Activated gamma-delta T cell treated with Interleukin-2 at 50 U/mL for 16 hours (primary cell): ENCODE measurements at places on chromosomes 13 and 19.

GRCh38 chr19:19740755-19741154 is 7.8 kb upstream of the ZNF14 start:
- no peak for DNase-seq

DNA sequence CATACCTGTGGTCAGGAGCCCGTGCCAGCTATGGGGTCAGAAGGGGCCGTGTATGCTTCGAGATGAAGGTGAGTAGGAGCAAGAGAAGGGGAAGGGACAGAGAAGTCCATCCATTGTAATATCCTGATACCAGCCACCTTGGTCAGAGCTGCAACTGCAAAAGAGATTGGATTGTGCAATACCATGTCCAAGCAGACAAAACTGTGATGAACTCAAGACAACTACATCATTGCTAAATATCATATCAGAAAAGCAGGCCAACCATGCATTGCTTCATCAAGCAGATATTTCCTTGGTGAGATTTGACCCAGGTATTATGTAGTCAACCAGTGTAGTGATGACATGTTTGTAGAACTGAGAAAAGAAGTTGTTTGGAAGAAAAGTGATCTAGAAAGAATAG is 12.1 kb downstream of the HNRNPUL1 start:
- DNase-seq, result no peak

- DNase-seq, result no peak
These were observed 354.1 kb downstream of the RFC3 start for GRCh38 chr13:34172048-34172447.

DNA sequence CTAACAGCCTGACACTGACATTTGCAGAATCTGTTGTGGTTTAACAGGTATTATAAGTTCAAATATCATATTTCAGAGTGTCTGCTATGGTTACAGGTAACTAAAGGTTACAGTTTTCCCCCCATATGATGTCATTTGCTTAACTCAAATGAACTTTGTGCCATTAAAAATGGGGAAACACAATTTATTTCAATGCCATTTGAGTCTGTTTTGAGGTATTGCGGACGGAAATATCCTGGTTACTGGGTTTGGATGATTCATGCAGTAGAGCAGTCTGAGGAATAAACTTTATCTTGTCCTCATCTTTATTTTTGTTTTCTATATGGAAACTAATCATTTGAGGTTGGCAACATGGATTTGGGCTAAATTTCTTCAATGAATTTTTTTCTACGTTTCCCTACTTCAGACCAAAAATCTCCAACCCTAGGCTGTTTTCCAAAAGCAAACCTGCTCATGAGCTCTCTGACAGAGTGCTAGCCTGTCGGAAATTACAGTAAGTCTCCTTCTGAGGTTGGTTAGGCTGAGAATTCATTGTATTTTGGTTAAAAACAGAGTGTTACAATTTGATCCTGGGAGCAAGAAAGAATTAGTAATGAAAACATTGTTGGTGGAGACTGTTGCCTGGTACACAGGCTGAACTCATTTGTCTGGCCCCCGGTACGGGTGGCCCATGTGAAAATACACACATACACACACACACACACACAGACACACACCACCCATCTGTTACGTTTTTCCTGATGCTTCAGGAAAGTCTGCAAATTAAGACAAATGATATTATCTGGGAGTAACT is 66.1 kb downstream of the AKAP11 start:
- no peak for DNase-seq

- DNase-seq, result no peak
These were observed 4.5 kb downstream of the MAMSTR start for GRCh38 chr19:48714759-48715675.

GRCh38 chr13:29266261-29266660 is 329.2 kb downstream of the SLC7A1 start:
- no peak for DNase-seq

GRCh38 chr13:71605744-71606143 is 261.3 kb downstream of the DACH1 start:
- no peak for DNase-seq

GRCh38 chr19:4206818-4207484 is 22.4 kb upstream of the EBI3 start:
- DNase-seq, result no peak

GRCh38 chr13:100521851-100522617 is 66.6 kb downstream of the GGACT start:
- DNase-seq, result no peak

DNA sequence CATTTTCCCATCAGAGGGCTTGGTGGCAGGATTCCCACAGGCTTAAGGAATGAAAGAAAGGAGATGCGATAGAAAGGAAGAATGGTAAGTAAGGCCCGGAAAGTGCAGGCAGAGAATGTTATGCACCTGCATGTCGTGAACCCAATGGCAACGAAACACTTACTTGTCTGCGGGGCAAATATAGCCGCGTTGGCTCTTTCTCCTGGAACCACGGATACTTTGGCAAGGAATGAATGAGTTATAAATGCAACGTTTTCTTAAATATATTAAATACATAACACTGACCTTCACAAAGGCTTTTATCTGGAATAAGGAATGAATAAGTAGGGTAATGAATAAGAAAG is 192.1 kb downstream of the KATNAL1 start:
- DNase-seq, result no peak

DNA sequence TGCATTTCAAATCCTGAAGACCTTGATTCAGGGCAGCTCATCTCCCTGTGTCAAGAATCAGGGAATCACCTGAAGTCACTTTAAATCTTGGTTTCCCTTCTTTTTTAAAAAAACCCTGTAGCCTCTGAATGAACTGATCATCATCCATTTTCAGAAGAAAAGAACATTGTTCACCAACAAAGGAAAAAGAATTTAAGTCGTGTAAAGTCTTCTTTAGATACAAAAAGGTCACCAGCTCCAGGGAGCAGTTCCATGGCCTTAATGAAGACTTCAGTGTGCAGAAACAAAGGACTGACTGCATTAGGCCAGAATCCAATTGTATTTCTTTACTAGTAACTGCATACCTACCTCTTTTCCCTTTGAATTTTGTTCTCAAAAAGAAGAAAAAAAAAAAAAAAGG is 245.0 kb downstream of the ABCC4 start:
- no peak for DNase-seq

- DNase-seq, result no peak
These were observed 13.5 kb downstream of the CRYL1 start for GRCh38 chr13:20512042-20512683.

DNA sequence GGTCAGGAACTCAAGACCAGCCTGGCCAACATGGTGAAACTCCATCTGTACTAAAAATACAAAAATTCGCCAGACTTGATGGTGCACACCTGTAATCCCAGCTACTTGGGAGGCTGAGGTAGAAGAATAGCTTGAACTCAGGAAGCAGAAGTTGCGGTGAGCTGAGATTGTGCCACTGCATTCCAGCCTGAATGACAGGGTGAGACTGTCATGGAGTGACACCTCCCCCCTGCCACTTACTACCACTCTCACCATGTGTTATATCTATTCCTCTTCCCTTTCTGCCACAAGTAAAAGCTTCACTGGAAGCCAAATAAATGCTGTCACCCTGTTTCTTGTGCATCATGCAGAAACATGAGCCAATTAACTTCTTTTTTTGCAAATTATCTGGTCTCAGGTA is 10.6 kb upstream of the CEACAM4 start:
- DNase-seq, result no peak

DNA sequence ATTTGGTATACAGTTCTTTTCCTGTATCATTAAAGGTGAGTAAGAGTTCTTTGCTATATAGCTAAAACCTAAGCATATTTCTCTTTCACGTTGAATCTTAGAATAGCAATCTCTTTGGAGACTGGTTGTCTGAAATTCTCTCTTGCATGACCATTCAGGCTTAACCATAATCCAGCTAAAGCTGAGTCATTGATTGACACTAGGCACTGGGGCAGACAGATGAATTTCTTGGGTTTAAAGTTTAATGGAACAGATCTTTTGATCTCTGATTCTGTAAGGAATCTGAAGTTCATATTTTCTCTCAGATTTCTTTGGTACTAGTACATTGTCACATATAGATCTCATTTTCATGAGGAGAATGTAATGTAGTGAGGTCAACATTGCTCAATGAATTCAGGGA is 397.3 kb upstream of the MIR17HG start:
- DNase-seq, result no peak

GRCh38 chr19:33085570-33086128 is 4.7 kb downstream of the GPATCH1 start:
- DNase-seq, result no peak

- peak; percentile 26 for DNase-seq
These were observed 512 bp downstream of the CC2D1A start for GRCh38 chr19:13906521-13906904.

DNA sequence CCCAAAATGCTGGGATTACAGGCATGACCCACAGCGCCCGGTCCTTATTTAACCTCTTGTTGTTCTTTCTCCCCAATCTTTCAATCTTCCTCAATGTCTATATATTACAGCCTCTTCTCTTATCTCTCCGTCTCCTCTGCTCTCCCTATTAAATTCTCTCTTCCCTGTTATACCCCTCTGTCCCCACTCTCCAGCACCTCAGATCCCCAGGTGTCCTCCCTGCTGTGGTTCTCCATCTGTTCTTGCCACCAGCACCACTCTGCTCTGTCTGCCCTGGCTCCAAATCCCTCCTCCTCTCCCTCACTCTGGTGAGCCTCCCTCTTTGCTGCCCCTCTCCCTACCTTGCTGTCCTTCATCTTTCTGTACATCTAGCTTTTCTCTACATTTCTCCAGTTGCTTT is 1.1 kb downstream of the ZNF600 start:
- DNase-seq, result no peak

- no peak for DNase-seq
These were observed 326.7 kb downstream of the SHISA2 start for GRCh38 chr13:25725104-25725503.

DNA sequence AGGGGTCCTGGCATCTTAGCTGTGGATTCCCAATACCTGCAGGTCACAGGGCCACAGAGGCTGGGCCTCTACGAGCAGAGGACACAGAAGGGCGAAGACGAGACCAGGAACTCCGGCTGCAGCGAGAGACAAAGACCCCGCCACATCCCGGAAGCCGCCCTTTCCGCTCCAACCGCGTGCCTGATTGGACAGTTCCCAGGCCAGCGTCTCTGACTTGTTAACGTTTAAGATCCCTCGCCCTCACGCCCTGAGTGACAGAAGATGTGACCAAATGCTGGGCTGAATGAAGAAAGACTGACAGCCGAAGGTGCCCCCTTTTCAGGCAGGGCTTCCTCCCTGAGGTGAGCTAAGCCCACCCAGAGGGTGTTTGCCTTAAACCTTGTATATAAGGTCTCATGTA is at the start of gene ZNF98:
TSS of gene ZNF98 (minus strand) at position 136 of the 400 bp plus-strand sequence. CDS start at position 14, 122 bp downstream.
- no peak for DNase-seq

- peak; percentile 24 for DNase-seq
These were observed 10.6 kb downstream of the FUT6 start for GRCh38 chr19:5828661-5829566.

DNA sequence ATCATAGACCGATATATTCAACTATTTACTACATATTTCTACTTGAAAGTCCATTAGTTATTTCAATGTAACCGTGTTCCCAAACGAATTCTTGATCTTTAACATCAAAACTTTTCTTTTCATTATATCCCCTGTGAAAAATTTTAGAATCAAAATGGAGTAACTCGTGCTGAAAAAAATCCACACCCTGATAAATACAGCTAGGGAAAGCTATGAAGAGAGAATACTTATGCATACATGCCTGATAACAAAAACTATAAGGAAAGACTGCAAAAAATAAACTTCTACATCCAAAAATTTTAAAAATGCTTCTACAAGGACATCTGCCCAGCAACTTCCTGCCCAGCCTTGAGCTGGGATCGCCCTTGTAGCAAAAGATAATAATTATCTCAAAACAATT is 2458.3 kb upstream of the PCDH20 start:
- no peak for DNase-seq

- no peak for DNase-seq
These were observed 37.2 kb upstream of the MATK start for GRCh38 chr19:3823350-3823713.

DNA sequence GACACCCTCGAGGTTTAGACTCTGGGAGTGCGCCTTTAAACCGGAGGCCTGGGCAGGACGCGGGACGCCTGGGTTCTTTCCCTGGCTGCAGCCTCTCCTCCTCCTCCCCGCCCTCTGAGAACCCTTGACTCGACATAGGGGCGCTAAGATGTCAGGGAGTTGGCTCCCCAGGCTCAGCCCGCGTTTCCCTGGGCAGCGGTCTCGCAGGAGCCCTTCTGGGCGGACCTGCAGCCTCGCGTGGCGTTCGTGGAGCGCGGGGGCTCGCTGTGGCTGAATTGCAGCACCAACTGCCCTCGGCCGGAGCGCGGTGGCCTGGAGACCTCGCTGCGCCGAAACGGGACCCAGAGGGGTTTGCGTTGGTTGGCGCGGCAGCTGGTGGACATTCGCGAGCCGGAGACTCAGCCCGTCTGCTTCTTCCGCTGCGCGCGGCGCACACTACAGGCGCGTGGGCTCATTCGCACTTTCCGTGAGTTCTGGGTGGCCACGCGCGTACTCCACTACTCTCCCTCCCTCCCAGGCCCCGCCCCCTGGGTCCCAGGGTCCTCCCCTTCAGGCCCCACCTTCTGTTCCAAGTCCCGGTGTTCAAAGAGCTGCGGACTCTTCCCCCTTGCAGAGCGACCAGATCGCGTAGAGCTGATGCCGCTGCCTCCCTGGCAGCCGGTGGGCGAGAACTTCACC is 1.3 kb downstream of the ICAM5 start:
- DNase-seq, result peak; percentile 47

DNA sequence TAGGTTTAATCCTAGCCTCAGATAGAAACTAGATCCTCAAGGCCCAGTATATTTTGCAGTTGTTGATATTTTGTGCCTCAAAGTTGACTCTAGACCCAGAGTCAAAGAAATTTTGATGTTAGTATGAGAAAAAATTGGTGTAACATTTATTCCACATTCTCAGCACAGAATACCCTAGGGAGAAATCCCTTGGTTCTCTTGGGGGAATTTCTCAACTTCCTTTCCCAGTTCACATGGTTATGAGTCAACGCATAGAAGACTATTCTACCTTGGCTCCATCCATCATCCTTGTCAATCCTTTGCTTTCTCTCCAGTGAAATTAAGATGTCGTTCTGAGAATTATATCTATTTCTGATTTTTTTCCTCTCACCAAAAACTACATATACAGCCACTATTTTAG is 145.3 kb downstream of the POSTN start:
- DNase-seq, result no peak

DNA sequence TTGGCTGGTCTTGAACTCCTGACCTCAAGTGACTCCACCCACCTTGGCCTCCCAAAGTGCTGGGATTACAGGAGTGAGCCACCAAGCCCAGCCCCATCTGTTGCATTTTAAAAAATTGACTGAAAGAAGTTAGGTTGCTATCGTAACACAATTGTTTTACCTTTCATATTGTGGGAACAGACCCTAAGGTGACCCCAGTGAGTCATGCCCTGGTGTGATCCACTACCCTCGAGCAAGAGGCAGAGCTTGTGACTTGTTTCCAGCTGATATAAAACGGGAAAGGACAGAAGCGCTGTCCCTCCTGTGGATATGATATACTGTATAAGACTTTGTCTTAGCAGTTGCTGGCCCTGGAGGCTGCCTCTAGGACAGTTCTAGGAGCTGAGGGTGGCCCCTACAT is 308.6 kb downstream of the HS6ST3 start:
- DNase-seq, result no peak

DNA sequence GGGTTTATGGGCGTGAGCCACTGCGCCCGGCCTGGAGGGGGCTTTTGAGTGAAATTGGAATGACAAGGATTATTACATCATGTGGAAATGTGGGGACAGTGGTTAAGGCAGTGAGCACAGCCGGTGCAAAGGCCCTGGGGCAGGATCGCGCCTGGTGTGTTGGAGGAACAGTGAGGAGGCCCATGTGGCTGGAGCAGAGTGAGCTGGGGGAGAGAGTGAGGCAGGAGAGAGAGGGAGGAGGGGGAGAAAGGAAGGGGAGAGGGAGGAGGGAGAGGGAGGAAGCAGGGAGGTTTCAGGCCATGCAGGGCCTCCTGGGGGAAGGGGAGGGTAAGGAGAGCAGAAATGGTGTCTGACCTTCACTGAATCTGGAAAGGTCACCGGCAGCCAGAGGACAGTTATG is 11.3 kb upstream of the CELF5 start:
- DNase-seq, result no peak
